Activated CD8-positive, alpha-beta memory T cell treated with anti-CD3 and anti-CD28 coated beads for 24 hours (primary cell): ENCODE measurements at places on chromosomes 2 and 18.

GRCh38 chr2:76083248-76083647, 372.5 kb upstream of the GCFC2 start:
- no peak for DNase-seq

GRCh38 chr2:224835405-224835804, 119.2 kb upstream of the CCDC195 start:
- DNase-seq, result no peak

GRCh38 chr2:203685081-203685621, 21.3 kb upstream of the CD28 start:
- DNase-seq, result no peak

GRCh38 chr2:51258301-51258700, 226.4 kb upstream of the NRXN1 start:
- no peak for DNase-seq

DNA sequence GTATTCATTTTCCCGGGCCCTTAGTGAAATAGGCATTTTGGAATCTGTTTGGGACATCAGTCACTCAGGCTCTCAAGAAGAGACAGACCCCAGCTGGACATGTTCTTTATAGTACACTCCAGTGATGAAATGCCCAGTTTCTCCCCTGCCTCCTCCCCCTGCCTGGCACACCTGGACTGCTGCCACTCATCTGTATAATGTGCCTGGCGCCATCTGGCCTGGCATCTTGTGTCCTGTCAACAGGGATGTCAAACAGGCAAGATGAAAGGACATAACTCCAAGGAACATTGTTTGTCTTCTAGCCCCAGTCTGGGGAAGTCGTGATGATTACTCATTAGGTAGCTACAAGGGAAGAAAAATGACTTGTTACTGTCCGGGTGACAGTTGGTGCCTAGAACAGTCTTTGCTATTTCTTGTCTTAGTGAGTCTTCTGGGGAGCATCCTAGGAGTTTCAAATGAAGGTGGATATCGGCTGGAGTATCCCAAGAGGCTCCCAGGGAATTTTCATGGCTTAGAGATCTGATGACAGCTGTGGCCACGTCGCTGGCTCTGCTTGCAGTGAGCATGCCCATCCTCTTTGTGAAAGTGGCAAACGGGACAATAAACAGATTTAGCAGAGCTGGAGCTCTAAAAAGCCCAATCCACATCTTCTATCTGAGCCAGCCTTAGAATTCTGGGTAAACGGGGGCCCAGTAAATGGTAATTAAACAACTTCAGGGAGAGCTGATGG, 153.6 kb downstream of the ALK start:
- DNase-seq, result no peak
